HS-27A (cell line): ENCODE measurements at places on chromosomes 13 and 19.

GRCh38 chr13:48275507-48275906, 28.0 kb upstream of the RB1 start:
- DNase-seq = no peak

GRCh38 chr19:2944403-2944774, 382 bp downstream of the ZNF77 start:
- no peak for DNase-seq

DNA sequence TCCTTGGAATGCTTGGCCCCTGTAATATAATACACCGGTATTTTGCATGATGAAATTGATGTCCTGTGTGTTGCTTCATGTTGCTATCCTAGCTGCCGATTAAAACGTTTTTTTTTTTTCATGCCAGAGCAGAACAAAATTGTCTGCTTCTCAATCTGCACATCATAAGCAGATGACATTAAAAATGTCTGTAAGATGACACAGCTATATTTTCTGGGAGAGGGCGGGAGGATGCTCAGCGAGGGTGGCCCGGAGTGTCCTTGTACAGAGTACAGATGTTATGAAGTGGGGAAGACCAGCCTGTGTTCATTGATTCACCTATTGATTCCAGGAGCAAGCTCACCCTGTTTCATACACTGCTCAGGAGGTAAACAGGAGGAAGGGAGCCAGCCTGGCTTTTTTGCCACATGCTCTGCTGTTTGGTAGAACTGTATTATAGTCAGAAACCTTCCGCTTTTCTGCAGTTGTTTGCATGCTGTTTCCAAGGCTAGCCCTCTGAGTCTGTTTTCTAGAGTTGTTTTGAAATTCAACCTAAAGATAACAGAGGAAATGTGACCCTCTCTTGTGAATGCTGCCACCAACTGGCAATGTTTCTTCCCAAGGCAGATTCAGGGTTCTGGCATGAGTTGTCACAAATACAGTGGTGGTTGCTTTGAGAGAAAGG, 4.7 kb upstream of the IRS2 start:
- no peak for DNase-seq

GRCh38 chr13:68872338-68872737, 1235.3 kb upstream of the ATXN8OS start:
- DNase-seq = no peak
